Suprapubic skin (tissue), 4 donors: ENCODE measurements at places on chromosomes 13 and 19. TPM values are rescaled to one million over a fixed set of nuclear protein-coding genes. Genes with fewer than 3 reads are reported as not detected.

INSR gene
- total RNA-seq: 51.5 TPM

NBEA gene
- total RNA-seq: 9.7 TPM

DNA sequence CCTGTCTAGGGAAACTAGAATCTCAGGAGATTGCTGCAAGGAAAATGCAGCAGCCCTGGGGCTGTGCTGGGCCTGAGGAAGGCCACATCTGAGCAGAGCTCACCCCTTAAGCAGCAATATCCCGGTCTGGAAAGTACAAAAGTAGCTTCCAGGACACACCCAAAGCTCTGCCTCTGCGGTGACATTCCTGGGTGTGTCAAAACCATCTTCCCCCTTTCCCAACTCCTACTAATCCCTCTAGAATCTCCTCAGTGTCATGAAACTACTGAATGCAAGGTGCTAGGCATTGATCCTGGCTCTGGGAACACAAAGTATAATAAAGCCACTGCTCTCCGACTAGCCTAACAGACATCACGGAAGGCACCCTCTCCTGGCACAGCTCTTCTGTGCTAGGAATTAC lies 5.0 kb downstream of the PBX4 start:
- no peak for DNase-seq

DNA sequence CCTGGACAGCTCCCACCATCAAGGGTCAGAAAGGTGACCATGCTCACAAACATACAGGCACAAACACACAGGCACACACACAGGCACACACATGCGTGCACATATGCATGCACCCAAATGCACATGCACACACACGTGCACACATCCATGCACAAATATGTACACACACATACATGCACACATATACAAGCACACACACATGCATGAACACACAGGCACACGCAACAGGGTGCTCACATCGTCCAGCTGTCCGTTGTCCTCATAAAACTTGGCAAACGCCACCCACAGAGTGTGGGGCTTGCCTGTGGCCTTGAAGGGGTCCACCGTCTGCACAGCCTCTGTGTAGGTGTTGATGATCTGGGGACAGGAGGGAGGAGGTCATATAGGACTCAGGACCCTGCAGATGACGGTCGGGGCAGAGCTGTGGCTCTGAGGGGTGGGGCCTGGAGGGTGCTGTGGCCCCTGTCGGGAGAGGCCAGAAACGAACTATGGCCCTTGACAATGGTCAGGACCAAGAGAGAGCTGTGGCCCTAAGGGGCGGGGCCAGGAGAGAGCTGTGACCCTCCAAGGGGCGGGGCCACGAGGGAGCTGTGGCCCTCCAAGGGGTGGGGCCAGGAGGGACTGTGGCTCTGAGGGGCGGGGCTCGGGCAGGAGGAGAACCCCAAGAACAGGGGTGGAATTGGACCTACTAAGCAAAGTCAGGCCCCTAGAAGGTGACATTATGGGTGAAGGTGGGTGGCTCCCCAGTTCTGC lies 6.2 kb downstream of the XAB2 start:
- no peak for DNase-seq

DNA sequence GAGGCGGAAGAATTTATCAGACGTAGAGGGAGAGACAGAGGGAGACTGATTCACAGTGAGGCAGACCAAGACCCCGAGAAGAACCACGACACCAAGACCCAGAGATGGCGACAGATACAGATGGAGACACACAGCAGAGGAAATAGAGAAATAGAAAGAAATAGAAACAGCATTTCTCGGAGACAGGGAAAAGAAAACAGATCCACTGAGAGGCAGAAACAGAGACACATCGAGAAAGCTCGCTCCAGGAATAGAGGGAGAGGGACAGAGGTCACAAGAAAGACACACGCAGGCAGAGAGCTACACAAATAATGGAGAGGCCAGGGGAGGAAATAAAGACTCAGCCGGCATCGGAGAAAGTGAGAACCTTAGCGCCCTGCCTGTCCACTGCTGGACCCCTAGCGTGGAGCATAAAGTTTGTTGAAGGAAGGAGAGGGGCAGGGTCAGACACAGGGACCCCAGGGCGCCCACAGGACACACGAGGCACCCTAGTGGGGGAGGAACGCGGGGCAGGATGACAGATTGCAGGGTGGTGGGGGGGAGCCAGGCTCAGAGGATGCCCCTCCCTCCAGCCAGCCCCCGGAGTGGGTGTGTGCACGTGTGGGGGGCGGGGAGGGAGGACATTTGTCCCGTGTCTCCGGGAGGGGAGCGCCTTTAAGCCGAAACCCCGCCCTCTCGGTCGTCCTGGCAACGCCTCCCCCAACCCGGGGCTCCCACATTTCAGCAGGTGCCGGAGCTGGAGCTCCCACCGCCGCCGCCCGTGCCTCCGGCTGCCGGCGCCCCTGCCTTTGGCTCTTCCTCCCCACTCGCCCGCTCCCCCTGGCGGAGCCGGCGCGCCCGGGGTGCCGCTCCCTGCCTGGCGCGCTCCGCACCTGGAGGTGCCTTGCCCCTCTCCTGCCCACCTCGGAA lies at the start of gene PRKCG:
TSS of gene PRKCG (plus strand) at position 716 of the 909 bp plus-strand sequence. CDS start 298 bp downstream, outside the sequence.
- DNase-seq: peak; percentile 74

DNA sequence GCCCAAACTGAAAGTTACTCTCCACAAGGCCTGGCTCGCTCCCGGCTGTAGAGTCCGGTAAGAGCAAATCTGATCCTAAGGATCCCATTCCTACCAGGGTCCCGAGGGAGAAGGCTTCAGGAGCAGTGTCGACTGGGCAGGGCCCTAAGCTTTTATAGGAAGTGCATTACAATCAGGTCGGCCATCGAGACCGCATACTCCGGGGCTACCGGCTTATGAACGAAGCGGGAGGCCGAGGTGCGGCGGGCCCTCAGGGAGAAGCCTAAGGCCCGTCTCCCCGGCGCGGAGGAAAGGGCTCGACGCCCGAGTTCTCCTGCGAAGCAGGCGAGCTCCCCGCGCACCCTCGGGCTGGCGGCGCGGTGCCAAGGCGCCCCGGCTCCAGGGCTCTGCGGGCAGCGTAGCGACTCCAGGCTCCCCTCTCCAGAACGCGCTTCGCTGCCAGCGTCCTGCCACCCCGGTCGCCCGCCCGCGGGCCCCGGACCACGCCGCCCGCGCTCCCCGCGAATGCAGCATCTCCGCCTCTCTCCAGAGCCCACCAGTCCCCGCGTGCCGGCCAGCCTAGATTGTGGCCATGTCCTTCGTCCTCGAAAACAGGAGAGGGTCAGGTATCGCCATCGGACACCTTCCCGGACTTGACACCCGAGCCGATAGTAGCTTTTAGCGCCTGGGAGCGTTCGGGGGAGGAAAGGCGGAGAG lies 1.4 kb downstream of the EFNB2 start:
- no peak for DNase-seq
